GM20000 (cell line): ENCODE measurements at places on chromosomes 5 and 9.

DNA sequence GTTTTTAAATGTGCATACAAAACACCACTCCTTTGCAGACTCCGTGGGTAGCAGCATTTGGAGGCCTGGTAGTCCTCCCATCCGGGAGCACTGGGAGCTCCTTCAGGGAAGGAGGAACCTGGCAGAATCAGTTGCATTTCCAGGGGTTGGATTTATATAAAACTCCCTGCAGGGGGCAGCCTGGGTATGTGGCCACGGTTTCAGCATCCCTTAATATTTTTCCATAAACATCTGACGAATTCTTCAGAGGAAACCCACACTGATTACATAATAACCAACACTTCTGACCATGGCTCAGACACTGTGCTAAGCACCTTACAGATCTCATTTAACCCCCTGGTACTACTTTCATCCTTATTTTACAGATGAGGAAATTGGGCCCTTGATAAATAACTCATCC lies 6.1 kb upstream of the AFAP1L1 start:
- no peak for DNase-seq

GRCh38 chr9:93814077-93814956 lies 140.8 kb downstream of the BARX1 start:
- DNase-seq = peak; percentile 6

GRCh38 chr5:95284572-95285408 lies at the start of gene MCTP1:
MCTP1 (minus strand) TSS chr5:95285094.
- DNase-seq = peak; percentile 55

GRCh38 chr5:61463596-61463995 lies 131.5 kb downstream of the ZSWIM6 start:
- DNase-seq = no peak
